Endothelial cell (in vitro differentiated cells): ENCODE measurements at places on chromosomes 1 and 21. TPM values are rescaled to one million over a fixed set of nuclear protein-coding genes. Genes with fewer than 3 reads are reported as not detected.

DNA sequence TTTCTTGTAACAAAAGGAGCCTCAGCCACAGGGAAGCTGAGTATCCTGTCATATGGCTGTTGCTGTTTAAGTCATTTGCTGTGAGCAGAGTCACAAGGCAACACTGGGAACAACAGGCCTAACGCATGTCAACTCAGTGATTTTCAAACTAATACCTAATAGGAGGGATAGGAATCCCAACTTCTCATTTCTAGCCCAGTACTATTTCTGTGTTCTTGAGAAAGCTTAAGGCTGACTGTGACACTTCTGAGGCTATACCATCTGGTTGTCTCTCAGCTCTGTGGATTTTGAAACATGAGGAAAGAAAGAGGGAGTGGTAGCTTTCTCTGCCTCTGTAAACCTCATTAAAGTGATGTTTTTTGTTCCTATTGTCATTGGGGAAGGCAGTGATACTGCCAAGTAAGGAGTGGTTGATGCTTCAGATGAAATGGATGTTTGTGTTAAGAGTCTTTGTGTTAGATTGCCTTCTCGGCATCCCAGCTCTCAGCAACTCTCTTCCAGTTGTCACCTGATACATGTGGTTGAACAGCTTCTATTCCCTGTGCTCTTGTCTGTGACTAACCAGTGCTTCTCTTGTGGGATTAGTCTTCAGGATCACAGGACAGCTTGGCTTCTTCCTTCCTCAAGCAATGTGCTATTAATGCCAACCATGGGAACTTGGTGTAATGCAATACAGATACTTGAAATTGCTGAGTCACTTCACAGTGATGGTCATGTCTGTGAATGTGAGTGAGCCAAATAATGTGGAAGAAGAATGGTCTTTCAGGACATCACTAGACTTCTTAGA is 166.8 kb upstream of the IVNS1ABP start:
- H3K4me1 ChIP-seq = peaks cover 3% of the 10 kb centered on the region
- H3K4me3 ChIP-seq = no peak overlapping the region
- H3K27ac ChIP-seq = no peak overlapping the region

DNA sequence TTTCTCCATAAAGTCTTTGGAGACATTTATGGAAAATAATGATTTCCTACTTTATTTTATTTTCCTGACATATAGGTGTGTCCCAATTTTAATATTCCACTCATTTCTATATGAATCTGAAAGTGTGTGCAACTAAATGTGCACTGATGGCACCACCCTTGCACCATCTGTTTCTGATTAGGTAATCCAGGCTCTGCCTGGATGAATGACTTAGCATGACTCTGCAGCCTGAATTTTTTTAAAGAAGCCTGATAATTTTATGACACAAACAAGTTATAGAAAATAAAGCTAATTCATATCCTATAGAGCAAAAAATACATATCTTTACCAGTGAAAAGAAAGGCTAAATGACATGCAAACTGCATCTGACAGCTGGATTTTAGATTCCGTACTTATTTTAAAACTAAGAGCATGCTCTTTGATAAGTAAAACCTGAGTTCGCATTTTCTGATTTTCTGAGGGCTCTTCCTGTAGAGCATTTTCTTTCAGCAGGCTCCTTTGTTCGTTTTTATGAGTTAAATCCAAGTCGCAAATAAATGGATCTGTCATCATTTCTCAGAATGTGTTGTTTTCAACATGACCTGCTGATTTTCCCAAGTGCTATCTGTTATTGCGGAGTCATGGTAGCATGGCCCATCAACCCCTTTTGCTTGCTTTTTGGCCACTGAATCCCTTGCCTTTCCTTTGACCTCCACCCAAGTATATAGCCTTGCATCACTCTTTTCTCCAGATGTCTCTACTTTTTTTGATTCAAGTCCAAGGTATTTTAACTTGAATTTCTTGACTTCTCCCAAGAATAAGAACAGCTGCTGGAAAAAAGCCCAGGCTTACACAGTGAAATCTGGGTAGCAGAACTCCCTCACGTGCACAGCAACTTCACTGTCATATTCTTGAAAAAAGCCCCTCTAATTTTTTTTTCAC is 52.8 kb upstream of the LYPLAL1 start:
- DNase-seq = no peak
- H3K4me3 ChIP-seq = no peak overlapping the region
- H3K4me1 ChIP-seq = peaks cover 2% of the 10 kb centered on the region
- H3K36me3 ChIP-seq = no peaks in the 10 kb centered on the region

KIRREL1 gene
- total RNA-seq = 66.8 TPM

- DNase-seq = no peak
- H3K27ac ChIP-seq = no peak overlapping the region
- H3K4me1 ChIP-seq = no peaks in the 10 kb centered on the region
- no peaks in the 10 kb centered on the region for H3K27me3 ChIP-seq
- no peak overlapping the region for H3K4me3 ChIP-seq
- H3K36me3 ChIP-seq = no peaks in the 10 kb centered on the region
Observed at GRCh38 chr21:45994086-45994661, 12.6 kb downstream of the COL6A1 start.

SPRR3 gene
- not detected for total RNA-seq

DNA sequence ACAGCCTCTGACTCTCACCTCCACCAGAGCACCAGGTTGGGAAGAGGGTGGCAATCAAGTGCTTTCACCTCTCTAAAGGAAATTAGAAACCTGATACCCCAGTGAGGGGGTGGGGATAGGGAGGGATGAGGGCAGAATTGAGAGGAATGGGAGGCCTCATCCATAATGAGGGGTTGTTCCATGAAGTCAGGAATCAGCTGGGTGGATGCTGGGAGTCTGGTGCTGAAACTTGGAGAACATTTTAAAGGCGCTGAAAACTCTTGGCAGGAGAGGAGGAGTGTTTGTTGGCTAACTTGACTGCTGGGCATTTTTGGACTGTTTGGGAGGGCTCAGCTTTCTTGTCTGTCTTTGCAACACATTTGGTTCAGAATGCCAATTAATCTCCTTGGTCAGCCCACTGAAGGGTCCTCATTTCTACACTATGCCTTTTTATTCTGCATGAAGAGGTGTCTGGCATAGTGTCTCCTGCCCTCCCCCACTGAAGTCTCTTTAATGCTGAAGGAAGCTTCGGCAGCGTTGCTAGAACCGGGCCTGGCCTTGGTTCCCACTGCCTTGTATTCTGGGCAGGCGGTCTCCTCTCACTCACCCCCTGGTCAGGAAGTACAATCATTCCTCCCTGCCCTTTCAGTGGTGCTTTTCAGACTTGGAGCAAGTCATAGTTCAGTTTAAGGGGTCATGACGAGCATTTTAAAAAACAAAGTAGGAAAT is 2.2 kb downstream of the PHGDH start:
- H3K4me3 ChIP-seq = peak overlapping the region; percentile 90
- DNase-seq = no peak
- H3K27me3 ChIP-seq = peaks cover 8% of the 10 kb centered on the region
- H3K4me1 ChIP-seq = peaks cover 51% of the 10 kb centered on the region
- peaks cover 4% of the 10 kb centered on the region for H3K36me3 ChIP-seq

GRCh38 chr1:156126043-156126629 is 11.6 kb downstream of the LMNA start:
- H3K4me1 ChIP-seq = peaks cover 43% of the 10 kb centered on the region
- H3K36me3 ChIP-seq = no peaks in the 10 kb centered on the region
- H3K4me3 ChIP-seq = no peak overlapping the region
- H3K27me3 ChIP-seq = peaks cover 9% of the 10 kb centered on the region

DNA sequence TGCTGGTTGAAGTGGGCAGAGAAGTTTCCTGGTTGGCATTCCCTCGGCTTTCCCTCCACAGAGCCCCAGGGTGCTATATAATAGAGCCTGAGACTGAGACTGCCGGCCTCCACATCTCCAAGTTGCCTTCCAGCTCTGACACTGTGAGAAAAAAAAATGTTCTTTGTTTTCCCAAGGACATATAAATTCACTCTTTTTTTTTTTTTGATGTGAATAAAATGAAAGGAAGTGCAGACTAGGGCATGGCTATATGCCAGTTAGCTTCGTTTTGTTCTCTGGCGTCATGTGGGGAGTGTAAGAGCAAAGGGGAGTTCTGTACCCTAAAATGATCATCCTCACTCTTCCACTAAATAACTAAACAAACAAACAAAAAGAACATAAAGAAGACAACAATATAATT is 101.6 kb downstream of the TNFSF18 start:
- no peak overlapping the region for H3K27ac ChIP-seq
- no peaks in the 10 kb centered on the region for H3K4me1 ChIP-seq
- H3K27me3 ChIP-seq = no peaks in the 10 kb centered on the region

KRTAP19-1 gene
- not detected for total RNA-seq

- H3K4me3 ChIP-seq = no peak overlapping the region
Observed at GRCh38 chr1:16175610-16176553, 20.0 kb upstream of the EPHA2 start.
